ENCODE measurements at places on chromosomes 16 and 17.

- no peak for DNase-seq
Measured at GRCh38 chr16:28180655-28181460, 30.9 kb downstream of the XPO6 start.

GRCh38 chr17:28810437-28810836 lies 32.2 kb downstream of the FAM222B start:
- no peak for DNase-seq

DNA sequence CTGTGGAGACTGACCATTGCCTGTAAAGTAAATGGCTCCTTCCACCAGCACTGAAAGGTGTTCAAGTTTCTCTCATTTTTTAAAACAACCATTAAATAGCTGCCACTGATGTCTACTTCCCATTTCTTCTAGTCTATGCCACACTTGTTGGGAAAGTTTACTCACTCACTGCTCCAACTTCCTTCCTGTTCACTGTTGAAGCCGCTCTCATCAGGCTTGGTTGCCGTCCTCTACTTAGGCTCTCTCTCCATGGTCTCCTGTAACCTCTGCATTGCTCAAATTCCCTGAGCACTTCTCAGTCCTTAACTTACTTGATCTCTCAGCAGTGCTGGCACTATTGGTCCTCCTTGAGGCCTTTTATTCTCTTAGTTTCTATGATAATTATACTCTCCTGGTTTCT lies 32.4 kb downstream of the SNX11 start:
- no peak for DNase-seq

GRCh38 chr16:19396555-19397011 lies 21.1 kb upstream of the TMC5 start:
- peak; percentile 13 for DNase-seq
